ENCODE measurements at places on chromosomes 2 and 18.

DNA sequence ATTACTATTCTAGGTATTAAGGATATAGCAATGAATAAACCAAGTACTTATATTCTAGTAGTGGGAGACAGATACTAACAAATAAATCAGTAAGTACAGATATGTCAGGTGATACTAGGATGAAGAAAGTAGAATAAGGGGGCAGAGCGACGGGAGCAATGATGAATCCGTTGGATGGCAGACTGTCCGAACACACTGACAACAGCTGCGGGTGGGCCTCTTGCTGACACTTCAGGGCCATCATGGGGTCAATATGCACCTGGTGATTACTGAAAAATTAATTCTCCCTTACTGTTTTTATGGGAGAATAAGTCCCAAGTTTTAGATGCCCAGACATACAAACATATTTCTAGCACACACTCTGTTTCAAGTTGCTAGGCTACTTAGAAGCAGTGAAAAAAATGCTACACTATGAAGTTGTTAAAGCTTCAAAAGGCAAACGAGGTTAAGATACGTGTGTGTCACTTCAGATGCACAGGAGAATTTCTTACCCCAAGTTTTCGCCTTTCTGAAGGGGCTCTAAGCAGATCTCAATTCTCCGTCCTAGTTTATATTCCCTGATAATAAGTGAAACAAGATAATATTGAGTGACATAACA lies 78.7 kb downstream of the USP40 start:
- no peak for DNase-seq

DNA sequence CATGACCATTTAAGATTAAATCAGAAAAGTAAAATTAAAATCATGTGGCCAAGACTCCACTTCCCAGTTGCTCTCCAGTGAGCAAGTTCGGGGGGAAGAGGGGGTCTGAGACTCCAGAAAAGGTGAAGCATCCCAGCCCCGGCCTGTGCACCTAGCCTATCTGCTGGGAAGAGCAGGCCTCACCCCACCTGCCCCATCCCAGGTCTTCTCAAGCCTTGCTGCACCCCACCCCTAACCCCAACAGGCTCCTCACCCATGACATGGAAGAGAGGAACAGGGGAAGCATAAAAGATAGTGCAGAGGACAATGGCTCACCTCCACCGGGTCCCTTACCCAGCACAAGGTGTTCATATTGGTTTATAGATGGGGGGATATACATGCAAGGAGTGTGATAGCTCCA lies 14.6 kb downstream of the CIB4 start:
- no peak for DNase-seq

DNA sequence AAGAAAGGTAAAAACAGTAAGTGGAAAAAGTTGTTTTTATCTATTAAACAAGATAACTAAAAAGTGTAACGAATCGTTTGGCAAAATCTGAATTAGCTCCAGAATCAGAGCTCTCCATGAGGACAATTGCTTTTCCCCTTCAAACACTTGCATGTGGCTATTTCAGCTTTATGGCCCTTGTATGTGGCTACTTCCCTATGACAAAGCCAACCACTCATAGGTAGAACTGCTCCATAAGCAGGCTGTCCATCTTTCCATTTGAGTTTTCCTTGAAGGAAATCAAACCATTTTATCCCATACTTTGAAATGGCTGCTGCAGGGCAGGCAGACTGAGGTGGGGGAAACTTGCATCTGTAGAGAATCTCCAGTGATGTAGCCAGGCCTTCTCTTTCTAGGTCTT lies 445.5 kb upstream of the ID2 start:
- no peak for DNase-seq

DNA sequence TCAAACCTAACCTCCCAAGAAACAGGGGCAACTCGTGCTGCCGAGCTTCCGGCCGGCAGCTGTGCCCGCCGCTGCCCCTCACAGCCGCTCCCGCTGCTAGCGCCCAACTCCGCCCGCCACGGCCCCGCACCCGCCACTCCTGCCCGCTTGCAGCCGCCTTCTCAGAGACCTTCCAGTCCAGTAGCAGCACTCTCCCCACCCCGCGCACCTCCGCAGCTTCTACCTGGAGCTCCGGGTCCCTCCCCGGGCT lies 722 bp upstream of the C2orf15 start:
- peak; percentile 43 for DNase-seq

DNA sequence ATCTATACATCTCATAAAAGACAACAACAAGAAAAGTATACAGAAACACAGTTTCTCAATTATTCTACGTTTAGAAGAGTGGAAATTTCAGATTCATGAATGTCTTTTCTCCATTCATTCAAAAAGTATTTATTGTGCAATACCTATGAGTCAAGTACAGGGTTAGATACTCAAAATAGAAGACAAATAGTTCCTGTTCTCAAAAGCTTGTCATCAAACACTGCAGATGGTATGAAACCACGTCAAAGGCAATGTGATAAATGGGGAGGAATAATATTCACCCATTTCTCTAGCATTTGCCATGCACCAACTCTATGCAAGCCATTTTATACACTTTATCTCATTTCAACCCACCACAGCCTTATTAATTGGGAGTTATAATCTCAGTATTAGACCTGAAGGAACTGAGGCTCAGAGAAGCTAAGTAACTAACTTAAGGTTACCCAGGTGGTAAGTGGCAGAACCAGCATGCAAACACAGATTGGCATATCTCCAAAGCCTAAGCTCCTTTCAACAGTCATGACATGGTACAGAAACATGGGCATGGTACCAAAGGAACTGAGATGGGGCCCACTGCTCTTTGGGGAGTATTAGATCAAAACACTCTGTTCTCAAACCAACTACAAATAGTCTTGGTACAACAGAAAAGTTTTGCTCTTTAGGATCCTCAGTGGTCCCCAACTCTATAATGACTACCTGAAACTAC lies 67.2 kb upstream of the NPAS2 start:
- no peak for DNase-seq

DNA sequence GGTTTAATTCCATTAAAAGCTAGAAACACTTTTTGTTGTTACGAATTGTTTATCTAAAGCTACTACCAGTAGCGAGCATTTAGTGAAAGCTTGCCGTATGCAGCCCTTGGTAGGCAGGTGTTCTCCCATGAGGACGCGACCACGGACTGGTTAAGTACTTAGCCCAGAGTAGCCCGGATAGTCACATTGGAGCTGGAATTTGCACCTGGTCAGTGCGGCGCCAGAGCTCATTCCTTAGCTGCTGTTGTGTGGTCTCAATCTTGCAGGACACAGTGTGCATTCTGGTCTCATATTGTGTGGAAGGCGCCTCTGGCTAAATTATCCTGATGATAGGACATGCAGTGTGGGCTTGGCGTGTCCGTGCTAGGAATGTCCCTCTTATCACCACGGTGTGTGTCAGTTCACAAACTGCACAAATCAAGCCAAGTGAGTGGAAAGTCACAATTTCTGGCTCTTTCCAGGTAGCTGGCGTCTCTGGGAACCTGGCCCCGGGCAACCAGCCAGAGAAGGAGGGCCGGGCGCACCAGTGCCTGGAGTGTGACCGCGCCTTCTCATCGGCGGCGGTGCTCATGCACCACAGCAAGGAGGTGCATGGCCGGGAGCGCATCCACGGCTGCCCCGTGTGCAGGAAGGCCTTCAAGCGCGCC lies 133.3 kb downstream of the ZNF236 start:
- DNase-seq = no peak

DNA sequence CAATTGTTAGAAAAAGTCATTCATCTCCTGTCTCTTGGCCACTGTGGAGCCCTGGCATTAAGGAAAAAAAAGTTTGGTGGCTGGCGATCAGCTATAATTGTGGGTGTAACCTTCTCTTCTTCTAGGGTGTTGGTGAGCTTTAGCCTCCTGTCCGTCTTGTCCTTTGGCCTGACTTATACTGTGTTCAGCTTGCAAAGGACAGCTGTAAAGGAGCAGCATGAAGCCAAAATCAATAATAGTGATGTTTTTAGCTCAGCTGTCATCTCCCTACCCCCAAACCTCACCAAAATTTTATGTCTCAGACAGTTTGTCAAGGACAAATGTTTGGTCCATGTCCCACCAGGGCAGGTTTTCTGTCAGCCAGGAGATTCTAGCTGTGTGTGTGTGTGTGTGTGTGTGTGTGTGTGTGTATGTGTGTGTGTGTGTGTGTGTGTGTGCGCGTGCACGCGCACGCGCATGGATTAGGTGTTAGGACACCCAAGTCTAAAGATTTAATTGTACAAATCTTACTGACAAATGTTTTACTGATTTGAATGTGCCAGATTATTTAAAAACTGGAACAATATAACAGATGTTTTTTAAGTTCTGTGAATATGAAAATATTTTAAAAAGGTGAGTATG lies 109.2 kb downstream of the PTPRM start:
- DNase-seq = no peak

DNA sequence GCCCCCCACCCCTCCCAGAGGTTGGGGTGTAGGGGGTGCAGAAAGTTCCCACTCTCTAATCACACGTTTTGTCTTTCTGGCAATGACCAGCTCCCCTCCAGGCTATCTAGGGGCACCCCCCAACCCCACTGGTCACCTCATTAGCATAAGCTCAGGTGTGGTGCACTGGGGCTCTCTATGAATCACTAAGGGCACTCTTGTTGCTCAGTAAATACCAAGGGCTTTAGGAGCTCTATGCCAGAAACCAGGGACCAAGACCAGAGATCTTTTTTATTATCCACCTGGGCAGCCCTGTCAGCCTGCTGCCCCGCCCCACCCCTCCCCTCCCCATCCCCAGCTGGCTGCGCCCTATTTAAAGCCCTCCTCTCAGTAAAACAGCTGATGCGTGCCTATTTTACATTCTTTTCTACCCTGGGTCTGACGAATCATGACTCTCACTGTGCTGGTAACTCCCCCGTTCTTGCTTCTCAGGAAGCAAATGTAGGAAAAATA lies 24.3 kb downstream of the NCK2 start:
- DNase-seq = no peak

- DNase-seq = no peak
Measured at GRCh38 chr2:195810340-195811098, 153.5 kb downstream of the SLC39A10 start.

- no peak for DNase-seq
Measured at GRCh38 chr18:37711766-37712505, 146.3 kb upstream of the CELF4 start.

- no peak for DNase-seq
Measured at GRCh38 chr2:142591420-142591819, 286.0 kb upstream of the KYNU start.

DNA sequence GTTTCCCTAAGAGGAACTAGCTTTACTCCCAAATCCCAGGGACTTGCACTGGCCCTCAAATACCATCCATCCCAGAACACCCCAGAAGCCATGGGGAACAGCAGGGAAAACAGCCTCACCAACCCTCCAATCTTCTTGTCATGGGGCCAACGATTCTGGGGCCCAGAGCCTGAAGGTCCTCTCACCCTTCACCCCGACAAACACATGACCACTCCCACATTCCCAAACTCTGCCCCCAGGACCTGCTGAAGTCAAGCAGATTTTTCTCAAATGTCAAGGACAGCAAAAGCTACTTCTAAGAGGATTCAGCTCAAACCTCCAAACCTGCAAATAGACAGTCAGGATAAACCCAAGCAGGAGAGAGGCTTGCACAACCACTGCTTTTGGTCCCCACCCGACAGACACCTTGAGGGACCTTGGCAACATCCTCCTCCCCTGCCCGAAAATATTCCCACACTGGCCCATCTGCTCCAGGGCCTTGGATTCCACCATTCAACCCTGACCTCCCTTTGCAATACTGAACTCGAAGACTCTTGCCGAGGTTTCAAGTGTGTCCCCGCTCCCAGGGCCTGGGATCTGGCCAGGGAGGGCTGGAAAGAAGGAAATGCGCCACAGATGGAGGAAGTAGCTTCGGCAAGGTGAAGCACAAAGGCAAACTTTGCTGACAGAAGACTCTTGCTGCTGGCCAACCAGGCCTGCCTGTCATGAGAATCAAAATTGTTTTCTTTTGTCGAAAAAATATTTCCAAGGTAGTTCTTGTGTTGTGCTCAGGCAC lies 143.3 kb downstream of the ZFP36L2 start:
- no peak for DNase-seq

- no peak for DNase-seq
Measured at GRCh38 chr18:57301573-57302559, 50.5 kb upstream of the ST8SIA3 start.
